A549 treated with CORT108297 at 1 μM for 4 hours (cell line): ENCODE measurements at places on chromosomes 7 and 10. TPM values are rescaled to one million over a fixed set of nuclear protein-coding genes. Genes with fewer than 3 reads are reported as not detected.

The CYP3A7 gene
- 0.06 TPM in 1 of 5 replicates, not detected in the others for total RNA-seq

The SFTPA1 gene
- not detected in 5 replicates for total RNA-seq

The DNAH11 gene
- total RNA-seq: 0.12 to 0.37 TPM (median 0.15 TPM) in 5 replicates

The CNPY1 gene
- not detected in 5 replicates for total RNA-seq

The TMEM140 gene
- total RNA-seq: 0.98 to 1.8 TPM (median 1.1 TPM) in 5 replicates

The CRYGN gene
- total RNA-seq: not detected in 5 replicates

The TAS2R38 gene
- total RNA-seq: not detected in 5 replicates

The SLC26A5 gene
- total RNA-seq: not detected in 5 replicates

The TUBAL3 gene
- 0.23 to 0.57 TPM (median 0.39 TPM) in 5 replicates for total RNA-seq

The TMEM176A gene
- total RNA-seq: not detected in 5 replicates

The STEAP1 gene
- 13.9 to 16.0 TPM (median 14.2 TPM) in 5 replicates for total RNA-seq

The AP1S1 gene
- total RNA-seq: 143 to 158 TPM (median 150 TPM) in 5 replicates

The AASS gene
- 0.04 to 0.09 TPM (median 0.07 TPM) in 4 of 5 replicates, not detected in the other for total RNA-seq

The AP3M1 gene
- 28.1 to 38.2 TPM (median 31.5 TPM) in 5 replicates for total RNA-seq

The ZP3 gene
- total RNA-seq: 16.6 to 21.8 TPM (median 19.3 TPM) in 5 replicates

The IKZF1 gene
- total RNA-seq: not detected in 5 replicates

The ANKRD2 gene
- total RNA-seq: 3.6 to 6.0 TPM (median 4.7 TPM) in 5 replicates
